ENCODE measurements at places on chromosomes 5 and 9. TPM values are rescaled to one million over a fixed set of nuclear protein-coding genes. Genes with fewer than 3 reads are reported as not detected.

- no peak for DNase-seq
- H3K36me3 ChIP-seq: no peaks in the 10 kb centered on the region
- peaks cover 15% of the 10 kb centered on the region for H3K4me1 ChIP-seq
- no peak overlapping the region for H3K4me3 ChIP-seq
Measured at GRCh38 chr5:146947181-146947941, 68.8 kb upstream of the PPP2R2B start.

DNA sequence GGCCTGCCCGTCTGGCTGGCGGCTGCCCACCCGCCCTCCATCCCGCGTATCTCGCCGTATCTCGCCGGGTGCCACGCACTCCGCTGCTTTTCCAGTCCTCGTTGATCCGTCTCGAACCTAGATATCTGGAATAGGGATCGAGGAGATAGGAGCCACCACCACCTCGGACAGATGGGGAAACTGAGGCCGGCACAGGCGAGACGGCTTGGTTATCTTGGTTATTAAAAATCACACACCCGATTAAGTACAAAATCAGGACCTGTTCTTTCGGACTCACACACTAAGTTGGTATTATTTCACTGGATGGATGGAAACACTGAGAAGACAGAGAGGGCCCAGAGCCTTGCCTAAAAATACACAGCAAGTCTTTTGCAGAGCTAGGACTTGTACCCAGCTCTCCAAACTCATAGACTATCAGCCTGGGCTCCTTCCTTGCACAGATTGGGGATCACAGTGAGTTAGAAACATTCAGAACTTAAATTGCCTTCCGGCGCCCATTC is 678 bp downstream of the SLC26A2 start:
- H3K27me3 ChIP-seq: no peaks in the 10 kb centered on the region
- peak overlapping the region; percentile 86 for H3K4me3 ChIP-seq
- H3K36me3 ChIP-seq: no peaks in the 10 kb centered on the region

DNA sequence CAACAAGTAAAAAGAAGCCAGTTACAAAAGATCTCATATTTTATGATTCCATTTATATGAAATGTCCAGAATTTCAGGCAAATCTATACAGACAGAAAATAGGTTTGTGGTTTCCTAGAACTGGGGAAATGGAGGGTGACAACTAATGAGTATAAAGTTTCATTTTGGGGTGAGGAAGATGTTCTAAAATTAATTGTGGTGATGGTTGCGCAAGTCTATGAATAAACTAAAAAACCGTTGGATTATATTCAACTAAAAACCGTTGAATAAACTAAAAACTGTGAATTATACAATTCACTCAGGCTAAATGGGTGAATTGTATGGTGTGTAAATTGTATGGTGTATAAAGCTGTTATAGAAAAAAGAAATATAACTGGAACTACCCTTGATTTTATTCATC is 47.6 kb downstream of the ADAMTS6 start:
- peaks cover 2% of the 10 kb centered on the region for H3K36me3 ChIP-seq
- no peak overlapping the region for H3K4me3 ChIP-seq
- no peak overlapping the region for H3K27ac ChIP-seq

- H3K27me3 ChIP-seq: no peaks in the 10 kb centered on the region
- DNase-seq: no peak
- H3K4me3 ChIP-seq: no peak overlapping the region
- H3K27ac ChIP-seq: no peak overlapping the region
- H3K36me3 ChIP-seq: peaks cover 4% of the 10 kb centered on the region
- no peaks in the 10 kb centered on the region for H3K4me1 ChIP-seq
Measured at GRCh38 chr9:17330097-17330496, 195.3 kb downstream of the CNTLN start.

- H3K27me3 ChIP-seq: no peaks in the 10 kb centered on the region
- H3K36me3 ChIP-seq: peaks cover 20% of the 10 kb centered on the region
- peaks cover 31% of the 10 kb centered on the region for H3K4me1 ChIP-seq
- H3K27ac ChIP-seq: peak overlapping the region; percentile 67
- DNase-seq: no peak
Measured at GRCh38 chr5:36928947-36929346, 52.4 kb downstream of the NIPBL start.

DNA sequence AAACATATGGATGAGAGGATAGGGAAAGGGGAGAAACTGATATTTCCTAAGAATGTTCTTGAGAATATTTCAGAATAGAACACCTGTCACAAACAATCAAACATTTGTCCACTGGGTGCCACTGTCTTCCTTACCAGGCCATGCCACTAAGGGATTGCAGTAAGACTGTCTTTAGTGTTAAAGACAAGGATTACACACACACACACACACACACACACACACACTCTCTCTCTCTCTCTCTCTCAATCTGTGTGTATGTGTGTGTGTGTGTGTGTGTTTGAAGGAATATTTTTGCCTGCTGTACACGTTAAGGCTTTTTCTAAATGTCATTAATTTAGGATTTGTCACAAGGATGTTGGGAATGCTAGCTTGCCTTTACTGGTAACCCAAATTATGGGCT is 54.4 kb downstream of the CCDC192 start:
- no peak for DNase-seq
- no peaks in the 10 kb centered on the region for H3K27me3 ChIP-seq
- no peak overlapping the region for H3K27ac ChIP-seq
- H3K4me3 ChIP-seq: no peak overlapping the region
- H3K4me1 ChIP-seq: peaks cover 49% of the 10 kb centered on the region

- no peaks in the 10 kb centered on the region for H3K4me1 ChIP-seq
- no peak overlapping the region for H3K4me3 ChIP-seq
- H3K27ac ChIP-seq: no peak overlapping the region
- no peak for DNase-seq
Measured at GRCh38 chr5:11918463-11919045, 14.3 kb upstream of the CTNND2 start.

DNA sequence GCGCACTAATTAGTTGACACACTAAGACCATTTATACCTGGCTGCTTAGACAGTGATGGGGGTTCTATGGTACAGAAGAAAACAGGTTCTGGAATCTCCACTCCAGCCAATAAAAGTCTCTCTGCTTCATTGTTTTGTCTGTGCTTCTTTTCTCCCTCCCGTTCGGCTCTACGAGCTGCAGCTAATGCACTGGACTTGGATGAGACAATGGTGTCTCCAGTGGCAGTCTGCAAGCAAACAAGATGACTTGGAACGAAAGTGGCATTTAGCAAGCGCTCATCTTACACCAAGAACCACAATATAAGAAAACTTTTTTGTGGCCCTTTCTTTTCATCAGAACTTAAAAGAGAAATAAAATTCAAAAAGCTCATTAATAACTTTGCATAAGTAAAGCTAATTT is 30.2 kb downstream of the GFM2 start:
- H3K36me3 ChIP-seq: peaks cover 20% of the 10 kb centered on the region
- no peaks in the 10 kb centered on the region for H3K4me1 ChIP-seq
- H3K27ac ChIP-seq: no peak overlapping the region

- H3K27me3 ChIP-seq: no peaks in the 10 kb centered on the region
- H3K4me3 ChIP-seq: no peak overlapping the region
- H3K36me3 ChIP-seq: no peaks in the 10 kb centered on the region
- DNase-seq: no peak
- H3K4me1 ChIP-seq: peaks cover 1% of the 10 kb centered on the region
Measured at GRCh38 chr9:75186767-75187380, 98.6 kb downstream of the OSTF1 start.

DNA sequence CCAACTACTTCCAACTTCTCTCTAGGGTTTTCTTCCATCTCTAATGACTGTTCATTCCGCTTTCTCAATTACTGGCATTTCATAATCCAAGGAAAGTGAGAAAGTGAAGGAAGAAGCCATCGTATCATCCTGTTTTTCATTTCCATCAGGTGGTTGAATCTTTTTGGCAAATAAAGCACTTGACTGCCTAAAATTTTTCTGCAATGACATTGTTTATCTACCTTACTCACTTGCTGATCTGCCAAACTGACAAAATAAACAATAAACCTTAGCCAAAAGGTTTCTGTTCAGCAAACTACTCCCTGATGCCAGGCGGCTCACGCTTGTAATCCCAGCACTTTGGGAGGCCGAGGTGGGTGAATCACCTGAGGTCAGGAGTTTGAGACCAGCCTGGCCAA is 18.4 kb downstream of the FNBP1 start:
- no peaks in the 10 kb centered on the region for H3K27me3 ChIP-seq
- no peaks in the 10 kb centered on the region for H3K36me3 ChIP-seq
- H3K4me3 ChIP-seq: no peak overlapping the region

GRCh38 chr5:10469253-10470050 is 27.8 kb downstream of the ROPN1L start:
- no peak overlapping the region for H3K4me3 ChIP-seq
- DNase-seq: no peak
- no peak overlapping the region for H3K27ac ChIP-seq
- peaks cover 18% of the 10 kb centered on the region for H3K4me1 ChIP-seq
- no peaks in the 10 kb centered on the region for H3K27me3 ChIP-seq

DNA sequence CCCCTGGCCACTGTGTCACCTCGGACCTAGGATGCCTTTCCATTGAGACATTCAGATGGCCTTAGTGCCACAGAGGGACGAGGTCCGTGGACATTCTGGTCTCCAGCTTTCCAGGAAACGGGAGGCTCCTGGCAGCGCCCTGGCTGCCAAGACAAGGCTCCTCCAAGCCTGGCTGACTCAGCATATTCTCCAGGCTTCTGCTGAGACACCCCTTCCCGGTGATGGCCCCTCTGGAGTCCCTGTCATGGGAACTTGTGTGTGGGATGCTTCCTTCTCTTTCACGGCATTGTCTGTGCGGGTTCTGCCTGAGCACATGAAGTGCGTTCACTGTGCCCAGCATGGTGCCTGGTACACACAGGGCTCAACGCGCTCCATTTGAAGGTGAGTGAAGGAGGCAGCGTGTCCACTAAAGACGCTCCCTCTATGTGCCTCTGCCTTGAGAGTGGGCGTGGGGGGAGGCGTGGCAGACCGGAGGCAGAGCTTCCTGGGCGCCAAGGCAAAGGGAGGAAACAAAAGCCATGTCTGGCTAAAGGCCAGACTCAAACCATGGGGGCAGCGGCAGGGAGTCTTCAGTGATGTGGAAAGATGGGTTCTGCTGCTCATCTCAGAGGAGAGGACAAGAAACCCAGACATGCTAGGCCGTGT is 46.4 kb upstream of the PRRC2B start:
- H3K4me1 ChIP-seq: peaks cover 2% of the 10 kb centered on the region
- H3K27ac ChIP-seq: no peak overlapping the region
- DNase-seq: no peak
- no peak overlapping the region for H3K4me3 ChIP-seq
- H3K27me3 ChIP-seq: peaks cover 14% of the 10 kb centered on the region
- H3K36me3 ChIP-seq: no peaks in the 10 kb centered on the region

DNA sequence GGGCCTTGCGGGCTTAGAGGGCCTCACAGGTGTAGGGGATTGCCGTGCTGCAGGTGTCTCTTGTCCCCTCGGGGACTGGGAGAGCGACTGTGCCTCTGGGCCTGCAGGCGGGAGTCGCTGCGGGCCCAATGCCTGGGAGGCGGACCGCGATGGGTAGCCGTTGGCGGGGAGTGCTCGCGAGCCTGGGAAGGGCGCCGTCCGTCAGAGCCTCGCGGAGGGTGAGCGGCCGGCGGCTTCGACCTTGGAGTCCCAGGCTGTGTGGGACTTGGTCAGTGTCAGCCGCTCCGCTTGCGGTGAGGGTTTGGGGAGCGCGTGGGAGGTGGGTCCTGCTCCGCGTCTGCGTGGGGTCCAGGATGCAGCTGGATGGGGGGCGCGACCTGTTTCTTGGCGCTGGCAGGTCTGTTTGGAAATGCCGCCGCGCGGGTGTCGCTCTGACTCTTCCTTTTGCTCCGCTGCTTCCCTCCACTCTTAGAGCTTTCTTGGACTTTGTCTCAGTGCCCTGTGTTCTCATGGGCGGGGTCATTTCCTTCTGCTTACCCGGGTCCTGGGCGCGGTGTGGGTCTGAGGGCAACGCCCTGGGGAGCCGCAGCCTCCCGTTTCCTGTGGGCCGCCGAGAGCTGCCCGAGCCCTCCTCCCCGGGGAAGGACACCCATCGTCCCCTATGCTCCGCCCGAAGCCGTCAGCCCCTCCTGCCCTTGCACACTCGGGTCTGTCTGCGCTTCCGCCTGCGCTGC is 88.9 kb upstream of the CACNA1B start:
- H3K4me1 ChIP-seq: peaks cover 2% of the 10 kb centered on the region
- H3K27ac ChIP-seq: no peak overlapping the region
- no peaks in the 10 kb centered on the region for H3K27me3 ChIP-seq
- peaks cover 41% of the 10 kb centered on the region for H3K36me3 ChIP-seq
- DNase-seq: no peak

GRCh38 chr5:156515803-156516360 is 188.9 kb downstream of the SGCD start:
- no peaks in the 10 kb centered on the region for H3K4me1 ChIP-seq
- DNase-seq: no peak
- H3K4me3 ChIP-seq: no peak overlapping the region

Gene WDR38
- not detected for total RNA-seq

Gene HACD4
- 3.0 TPM for total RNA-seq

Gene MSX2
- 83.9 TPM for total RNA-seq

Gene PITX1
- total RNA-seq: 80.2 TPM

Gene PPP2R2B
- 19.7 TPM for total RNA-seq

Gene TAF1L
- total RNA-seq: not detected

Gene HRCT1
- 1.0 TPM for total RNA-seq

Gene PPIC
- 44.8 TPM for total RNA-seq

Gene INSL6
- not detected for total RNA-seq
